ENCODE measurements at places on chromosomes 3 and 15.
A peak's percentile ranks its signal among the peaks of the same experiment; 100 is the strongest.

- no peak for DNase-seq
Observed at GRCh38 chr15:68385240-68385561, 46.8 kb downstream of the ITGA11 start.

DNA sequence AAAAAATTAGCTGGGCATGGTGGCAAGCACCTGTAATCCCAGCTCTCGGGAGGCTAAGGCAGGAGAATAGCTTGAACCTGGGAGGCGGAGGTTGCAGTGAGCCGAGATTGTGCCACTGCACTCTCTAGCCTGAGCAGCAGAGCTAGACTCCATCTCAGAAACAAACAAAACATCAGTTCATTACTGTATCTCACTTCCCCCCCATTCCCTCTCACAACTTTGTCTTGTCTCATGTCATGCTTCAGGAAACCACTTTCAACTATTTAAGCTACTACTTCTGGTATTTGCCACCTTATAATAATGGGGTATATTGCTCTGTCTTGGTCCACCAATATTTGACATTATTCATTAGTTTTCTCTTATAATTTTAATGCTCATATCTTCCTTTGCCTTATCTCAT, 26.2 kb downstream of the PIK3CA start:
- no peak for DNase-seq

GRCh38 chr15:51493892-51494291, 128.7 kb downstream of the DMXL2 start:
- DNase-seq: no peak

DNA sequence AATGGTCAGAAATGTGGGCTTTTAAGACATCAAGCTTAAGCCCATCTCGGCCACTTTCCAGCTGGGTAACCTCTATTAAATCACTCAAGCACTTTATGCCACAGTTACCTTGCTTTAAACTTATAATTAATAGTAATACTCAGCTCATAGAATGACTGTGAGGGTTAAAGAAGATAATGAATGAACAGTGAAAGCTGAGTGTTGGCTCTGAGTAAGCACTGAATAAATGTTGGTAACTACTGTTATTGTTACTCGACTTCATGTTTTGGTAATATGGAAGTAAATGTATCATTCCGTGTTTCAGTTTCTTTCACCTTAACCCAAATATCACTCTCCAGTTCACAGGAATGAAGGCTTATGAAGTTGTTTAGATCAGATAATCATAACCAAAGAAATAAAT, 23.9 kb upstream of the OSTN start:
- no peak for DNase-seq

GRCh38 chr3:78721771-78722543, 1045.8 kb downstream of the ROBO1 start:
- DNase-seq: no peak

GRCh38 chr3:15796771-15797641, 773 bp downstream of the ANKRD28 start:
- DNase-seq: peak; percentile 51

DNA sequence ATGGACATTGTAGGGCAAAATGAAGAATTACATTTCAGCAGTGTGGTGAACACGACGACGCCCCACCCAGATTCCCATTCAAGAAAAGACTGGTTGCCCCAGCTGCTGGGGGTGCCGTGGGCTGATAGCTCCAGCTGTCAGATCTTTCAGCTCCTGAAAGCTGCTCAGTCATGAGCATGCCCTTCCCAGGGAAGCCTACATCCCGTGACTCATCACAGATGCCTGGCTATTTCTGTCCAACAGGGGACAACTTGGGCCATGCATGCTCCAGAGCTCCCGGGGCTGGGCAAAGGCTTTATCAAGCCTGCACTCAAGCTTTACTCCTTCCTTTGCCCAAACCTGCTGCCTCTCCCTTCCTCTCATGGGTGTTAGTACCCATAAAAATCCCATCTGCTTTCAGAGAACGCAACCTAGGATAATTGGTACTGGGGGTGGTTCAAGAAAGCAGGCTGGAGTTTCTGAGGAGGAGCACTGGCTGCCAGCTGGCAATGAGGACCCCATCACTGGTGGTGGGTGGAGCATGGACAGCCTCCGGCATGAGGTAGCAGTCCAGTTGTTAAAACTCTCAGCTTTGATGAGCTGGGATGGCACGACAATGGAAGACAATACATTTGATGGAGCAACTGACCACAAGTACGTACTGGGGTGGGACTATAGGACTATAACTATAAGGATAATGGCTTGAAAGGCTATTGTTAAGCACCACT, 16.4 kb upstream of the ST8SIA2 start:
- no peak for DNase-seq

- no peak for DNase-seq
Observed at GRCh38 chr3:77204788-77205187, 164.9 kb downstream of the ROBO2 start.

GRCh38 chr3:193972832-193973231, 163.1 kb upstream of the HES1 start:
- peak; percentile 41 for DNase-seq

DNA sequence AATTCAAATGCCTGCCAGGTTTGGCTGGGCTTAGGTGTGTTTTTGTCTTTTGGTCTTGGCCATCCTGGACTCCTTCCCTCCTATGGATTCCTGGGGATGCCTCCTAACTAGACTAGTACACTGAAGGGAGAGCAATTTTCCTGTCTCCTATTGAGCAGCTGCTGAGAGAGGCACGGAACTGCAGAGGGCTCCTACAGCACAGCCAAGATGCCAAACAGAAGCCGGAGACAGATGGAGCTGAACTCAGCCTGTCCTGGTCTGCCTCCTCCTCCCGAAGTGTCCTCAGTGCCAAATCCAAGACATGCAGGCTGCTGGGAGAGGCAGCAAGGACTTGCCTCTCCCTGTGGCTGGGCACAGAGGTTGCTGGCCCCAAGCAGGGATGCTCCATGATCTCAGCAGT, 256.6 kb upstream of the PROK2 start:
- DNase-seq: no peak

GRCh38 chr3:36964817-36965216, 20.0 kb upstream of the TRANK1 start:
- no peak for DNase-seq

DNA sequence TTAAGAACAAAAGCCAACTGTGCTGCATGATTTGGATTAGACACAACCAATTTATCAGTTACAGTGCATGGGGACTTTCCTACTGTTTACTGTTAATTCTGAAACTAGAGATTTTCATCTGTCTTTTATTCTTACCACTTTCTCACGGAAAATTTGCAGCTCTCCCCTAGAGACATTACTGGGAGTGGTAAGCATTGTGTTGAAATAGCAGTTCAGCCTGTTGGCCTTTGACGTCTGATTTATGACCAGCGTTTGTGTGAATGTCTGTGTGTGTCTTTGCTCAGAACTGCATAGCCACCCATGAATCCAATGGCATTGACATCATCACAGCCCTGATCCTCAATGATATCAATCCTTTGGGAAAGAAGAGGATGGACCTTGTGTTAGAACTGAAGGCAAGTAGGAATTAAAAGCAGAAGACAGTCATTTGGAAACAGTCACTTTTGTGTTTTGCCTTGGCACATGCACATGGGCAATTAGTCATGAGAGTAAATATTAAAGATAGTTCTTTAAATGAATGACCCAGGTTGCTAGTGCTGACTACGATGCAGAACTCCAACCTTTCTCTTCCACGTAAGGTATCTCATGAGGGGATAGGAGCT, 202.2 kb upstream of the BHLHE40 start:
- no peak for DNase-seq

All from NCI-H526 (cell line).